Stimulated activated CD8-positive, alpha-beta memory T cell treated with anti-CD3 and anti-CD28 coated beads, Interleukin-4, amount 100 ng/mL, for 4 hours (primary cell): ENCODE measurements at places on chromosomes 3 and 15.

- no peak for DNase-seq
Measured at GRCh38 chr3:172089250-172089649, 49.9 kb downstream of the FNDC3B start.

GRCh38 chr3:62938583-62938982 is 63.4 kb upstream of the CADPS start:
- DNase-seq: no peak

DNA sequence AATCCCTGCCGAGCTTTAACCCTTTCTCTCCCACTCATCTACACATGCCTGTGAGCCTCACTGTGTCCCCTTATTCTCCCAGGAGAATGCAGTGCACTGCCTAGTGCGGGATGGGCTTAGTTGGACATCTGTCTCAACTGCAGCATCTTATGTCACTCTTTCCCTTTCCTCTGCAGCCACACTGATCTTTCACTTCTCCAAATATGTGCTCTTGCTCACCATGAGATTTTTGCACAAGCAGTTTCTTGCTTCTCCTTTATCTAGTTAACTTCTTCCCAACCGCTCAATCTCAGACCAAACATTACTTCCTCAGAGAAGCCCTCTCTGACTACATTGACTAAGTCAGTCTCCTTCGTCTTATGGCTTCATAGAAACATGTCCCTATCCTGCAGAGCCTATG is 292.3 kb downstream of the KBTBD8 start:
- no peak for DNase-seq

- DNase-seq: no peak
Measured at GRCh38 chr3:187550446-187550845, 119.7 kb downstream of the SST start.

DNA sequence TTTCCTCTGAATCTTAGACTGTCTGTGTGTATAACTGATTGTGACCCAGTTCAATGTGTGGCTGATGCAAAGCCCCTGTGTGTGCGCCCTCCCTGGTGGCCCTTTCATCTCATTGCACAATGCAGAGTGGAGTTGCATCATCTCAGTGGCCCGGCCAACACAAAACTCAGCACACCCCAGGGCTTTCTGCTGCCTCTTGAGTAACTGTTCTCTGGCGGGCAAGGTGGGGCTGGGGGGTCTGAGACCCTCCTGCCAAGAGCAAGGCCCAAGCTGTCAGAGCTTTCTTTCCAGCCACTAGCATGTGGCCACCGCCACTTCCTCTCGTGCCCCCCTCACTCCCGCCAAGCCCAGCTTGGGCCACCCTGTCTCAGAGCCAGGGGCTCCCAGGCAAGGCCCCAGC is 80.7 kb upstream of the ALDH1L1 start:
- DNase-seq: no peak

DNA sequence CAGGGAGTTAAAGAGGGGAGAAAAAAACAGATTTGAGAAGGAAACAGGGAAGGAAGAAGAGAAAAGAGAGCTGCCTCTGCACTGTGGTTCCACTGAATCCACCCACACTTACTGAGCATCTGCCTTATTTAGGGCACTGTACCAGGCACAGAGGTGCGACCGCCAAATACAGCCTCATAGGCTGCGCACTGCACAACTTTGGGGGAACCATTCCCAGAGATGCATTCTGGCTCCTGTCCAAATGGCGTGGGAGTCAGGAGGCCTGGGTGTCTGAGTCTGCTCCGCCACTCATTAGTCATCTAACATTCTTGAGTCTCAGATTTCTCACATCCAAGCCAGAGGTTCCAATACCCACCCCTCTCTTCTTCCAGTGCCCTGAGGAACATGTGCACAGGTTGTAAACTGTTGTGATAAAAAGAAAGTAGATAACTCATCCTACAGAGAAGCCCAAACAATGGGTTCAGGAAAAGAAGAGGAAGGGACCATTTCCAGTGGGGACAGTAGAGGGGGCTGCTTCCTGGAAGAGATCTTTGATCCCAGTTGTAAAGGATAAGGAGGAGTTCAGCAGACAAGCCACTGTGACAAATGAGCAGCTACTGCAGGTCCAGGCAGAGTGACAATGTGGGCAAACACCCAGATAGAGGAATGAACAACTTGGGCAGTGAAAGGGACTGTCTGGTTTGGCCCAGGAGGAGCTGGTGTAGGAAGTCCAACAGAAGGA is 254.6 kb downstream of the UACA start:
- DNase-seq: no peak

GRCh38 chr15:73596174-73596573 is 37.0 kb downstream of the NPTN start:
- no peak for DNase-seq
